DMS 273 treated with DMSO at 0.1 percent for 48 hours (cell line): ENCODE measurements at places on chromosomes 5 and 9.

- no peak for DNase-seq
Observed at GRCh38 chr9:106970219-106970975, 107.4 kb downstream of the ZNF462 start.

DNA sequence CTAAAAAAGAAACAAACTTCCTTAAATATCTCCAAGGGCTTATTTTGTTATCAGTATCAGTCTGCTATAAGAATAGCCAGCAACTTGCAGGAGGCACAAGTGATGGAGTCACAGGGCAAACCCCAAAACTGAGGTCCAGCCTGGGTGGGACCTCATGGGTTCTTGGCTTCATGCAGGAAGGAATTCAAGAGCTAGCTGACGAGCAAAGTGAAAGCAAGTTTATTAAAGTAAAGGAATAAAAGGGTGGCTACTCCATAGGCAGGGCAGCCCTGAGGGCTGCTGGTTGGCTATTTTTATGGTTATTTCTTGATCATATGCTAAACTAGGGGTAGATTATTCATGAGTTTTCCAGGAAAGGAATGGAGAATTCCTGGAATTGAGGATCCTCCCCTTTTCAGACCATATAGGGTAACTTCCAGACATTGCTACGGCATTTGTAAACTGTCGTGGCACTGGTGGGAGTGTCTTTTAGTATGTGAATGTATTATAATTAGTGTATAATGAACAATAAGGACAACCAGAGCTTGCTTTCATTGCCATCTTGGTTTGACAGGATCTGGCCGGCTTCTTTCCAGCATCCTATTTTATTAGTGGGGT lies 231.9 kb downstream of the ADAMTSL1 start:
- DNase-seq, result no peak

- DNase-seq, result no peak
Observed at GRCh38 chr5:74037321-74037720, 411.3 kb downstream of the ARHGEF28 start.

GRCh38 chr5:61828856-61829255 lies 477.1 kb upstream of the KIF2A start:
- DNase-seq, result no peak

DNA sequence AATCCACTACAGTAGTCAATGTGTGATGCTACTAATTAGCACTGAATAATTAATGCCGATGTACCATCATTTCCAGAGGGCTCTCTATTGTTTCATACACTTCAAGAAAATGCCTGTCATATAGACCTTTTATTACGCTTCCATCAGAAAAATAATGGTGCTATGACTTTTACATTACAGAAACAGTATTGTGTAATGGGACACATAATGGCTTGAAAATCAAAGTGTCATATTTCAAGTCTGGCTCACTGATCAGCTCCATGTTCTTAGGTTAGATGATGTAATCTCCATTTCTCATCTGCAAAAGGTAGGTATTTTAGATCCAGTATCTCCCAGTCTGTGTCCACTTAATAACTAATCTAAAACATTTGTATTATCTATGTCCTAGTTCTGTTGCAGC lies 990.6 kb upstream of the TYRP1 start:
- no peak for DNase-seq

DNA sequence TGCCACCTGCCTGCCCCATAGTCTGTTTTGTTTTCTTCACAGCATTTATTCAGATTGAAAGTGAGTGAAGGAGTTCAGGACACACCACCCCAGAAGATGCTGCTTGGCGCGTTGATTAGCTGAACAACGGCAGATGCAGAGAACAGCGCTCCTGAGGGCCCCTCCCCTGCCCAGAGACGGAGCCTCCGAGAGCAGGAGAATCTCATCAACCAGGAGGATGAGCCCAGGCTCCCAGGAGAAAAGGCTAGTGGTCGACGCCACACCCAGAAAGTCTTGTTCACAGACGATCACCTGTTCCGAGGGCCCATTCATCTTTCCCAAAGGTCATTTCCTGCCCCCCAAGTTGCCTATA lies 180.4 kb upstream of the PPP1R26 start:
- no peak for DNase-seq

GRCh38 chr5:116084287-116084691 lies 536 bp upstream of the COMMD10 start:
- DNase-seq, result no peak

- DNase-seq, result no peak
Observed at GRCh38 chr5:75756981-75757380, 39.7 kb upstream of the POC5 start.

GRCh38 chr5:90813392-90813791 lies 254.8 kb downstream of the ADGRV1 start:
- DNase-seq, result no peak

- no peak for DNase-seq
Observed at GRCh38 chr9:20397348-20397747, 225.0 kb downstream of the MLLT3 start.

DNA sequence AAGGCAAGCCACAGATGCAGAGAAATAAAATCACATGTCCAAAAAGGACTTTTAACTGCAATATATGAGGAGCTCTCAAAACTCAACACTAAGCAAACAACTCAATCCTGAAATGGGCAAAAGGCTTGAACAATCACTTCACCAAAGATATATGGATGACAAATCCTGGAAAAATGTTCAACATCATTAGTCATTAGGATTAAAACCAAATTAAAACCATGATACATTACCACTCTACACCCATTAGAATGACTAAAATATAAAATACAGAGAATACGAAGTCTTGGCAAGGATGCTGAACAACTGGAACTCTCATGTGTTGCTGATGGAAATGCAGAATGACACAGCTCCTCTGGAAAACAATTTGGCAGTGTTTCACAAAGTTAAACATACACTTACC lies 277.4 kb downstream of the TLE1 start:
- DNase-seq, result no peak

DNA sequence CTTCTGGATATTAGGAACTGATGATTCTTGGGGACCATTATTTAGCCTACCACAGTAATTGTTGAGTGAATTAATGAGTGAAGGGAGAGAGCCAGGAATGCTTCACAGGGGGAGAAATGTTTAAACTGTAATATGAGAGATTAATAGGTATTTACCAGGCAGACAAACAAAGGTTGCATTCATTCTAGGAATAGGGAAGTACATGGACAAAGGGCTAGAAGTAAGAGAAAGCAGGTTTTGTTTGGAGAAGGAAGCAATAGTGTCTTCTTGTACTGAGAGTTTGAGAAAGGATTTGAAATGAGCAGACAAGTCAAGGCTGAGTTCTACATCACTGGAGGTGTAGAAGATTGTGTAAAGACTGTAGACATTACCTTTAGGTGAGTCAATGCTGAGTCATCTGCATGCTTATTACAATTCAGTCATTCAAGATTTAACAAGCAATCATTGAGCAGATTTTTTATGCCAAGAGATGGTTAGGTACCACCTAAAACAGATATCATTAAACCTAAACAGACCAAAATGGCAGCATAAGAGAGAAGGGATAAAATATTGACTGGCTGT lies 8.0 kb downstream of the TAF1L start:
- DNase-seq, result no peak

DNA sequence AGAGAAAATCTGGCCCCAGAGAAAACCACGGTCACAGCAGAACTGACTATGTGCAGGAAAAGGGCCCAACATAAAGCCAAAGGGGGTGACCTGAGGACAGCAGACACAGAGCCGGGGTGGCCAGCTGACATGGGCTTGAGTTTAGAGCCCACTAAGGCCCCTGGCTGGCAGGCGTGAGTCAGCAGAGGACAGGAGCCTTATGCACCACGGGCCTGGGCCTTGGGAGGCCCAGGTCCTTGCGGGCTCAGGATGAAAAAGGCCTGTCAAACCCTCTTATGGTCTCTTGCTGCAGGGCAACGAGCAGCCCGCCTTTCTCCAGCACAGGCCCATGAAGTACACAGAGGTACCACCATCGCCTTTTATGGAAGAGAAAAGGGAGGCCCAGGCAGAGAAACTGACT lies 19.7 kb downstream of the STK10 start:
- no peak for DNase-seq

- DNase-seq, result no peak
Observed at GRCh38 chr5:131289738-131290137, 25.9 kb downstream of the CDC42SE2 start.

DNA sequence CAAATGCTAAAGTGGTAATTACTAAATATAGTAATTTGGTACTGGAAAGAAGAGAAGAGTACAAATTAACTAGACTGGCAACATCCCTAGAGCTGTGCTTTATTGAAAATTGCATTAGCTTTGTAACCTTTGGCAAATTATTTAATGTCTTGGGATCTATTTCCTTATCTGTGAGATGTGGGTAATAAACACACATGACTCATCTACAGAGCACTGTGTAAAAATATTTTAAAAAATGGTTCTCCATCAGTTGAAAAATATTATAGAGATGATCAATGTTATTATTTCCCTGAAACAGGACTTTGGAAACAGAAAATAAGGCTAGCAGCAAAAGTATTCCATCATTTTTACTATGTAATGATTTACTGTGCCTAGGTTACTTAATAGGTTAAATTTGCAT lies 1698.8 kb upstream of the CDH9 start:
- no peak for DNase-seq

GRCh38 chr5:158611581-158611980 lies 488.1 kb downstream of the EBF1 start:
- DNase-seq, result no peak

DNA sequence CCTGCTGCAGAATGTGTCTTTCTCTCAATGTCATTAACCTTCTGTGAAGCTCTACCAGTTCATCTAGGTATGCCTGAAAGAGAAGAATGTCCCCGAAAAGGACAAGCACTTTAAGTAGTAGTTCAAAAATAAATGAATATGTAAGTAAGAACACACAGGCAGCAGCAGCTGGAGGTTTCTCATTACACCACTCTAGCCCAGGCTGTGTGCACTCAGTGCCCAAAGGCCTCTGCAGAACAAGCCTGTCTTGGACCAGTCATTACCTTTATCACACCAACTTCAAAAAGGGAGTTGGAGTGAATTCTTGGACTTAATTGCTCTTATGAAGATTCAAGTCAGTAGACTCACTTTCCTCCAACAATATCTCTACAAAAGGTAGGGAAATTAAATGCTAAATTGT lies 268.8 kb downstream of the MLLT3 start:
- DNase-seq, result no peak

GRCh38 chr5:56734091-56734694 lies 81.2 kb upstream of the MAP3K1 start:
- no peak for DNase-seq
